Aorta (tissue), 5 donors: ENCODE measurements at places on chromosomes 2 and 18. TPM values are rescaled to one million over a fixed set of nuclear protein-coding genes. Genes with fewer than 3 reads are reported as not detected.

The SNED1 gene
- 149 TPM for total RNA-seq

The MTLN gene
- total RNA-seq = 39.1 TPM

The KCNG2 gene
- total RNA-seq = 1.1 TPM

The ZNF519 gene
- 6.1 TPM for total RNA-seq

The NPHP1 gene
- 3.9 TPM for total RNA-seq

The UGT1A4 gene
- total RNA-seq = not detected

The CDKL4 gene
- total RNA-seq = 1.3 TPM

The FKBP7 gene
- 23.6 TPM for total RNA-seq

The TM4SF20 gene
- total RNA-seq = not detected

The FHL2 gene
- 60.4 TPM for total RNA-seq

The LIPG gene
- 9.1 TPM for total RNA-seq

The CSRNP3 gene
- 5.4 TPM for total RNA-seq

The ANKRD30BL gene
- total RNA-seq = not detected

The DCDC2C gene
- total RNA-seq = 0.27 TPM

The HOXD13 gene
- not detected for total RNA-seq

The SAG gene
- total RNA-seq = not detected

The MFSD2B gene
- total RNA-seq = 0.42 TPM

The TUBA3D gene
- not detected for total RNA-seq

The RNF152 gene
- 24.9 TPM for total RNA-seq
